GM10248 (cell line): ENCODE measurements at places on chromosomes 2 and 18.

DNA sequence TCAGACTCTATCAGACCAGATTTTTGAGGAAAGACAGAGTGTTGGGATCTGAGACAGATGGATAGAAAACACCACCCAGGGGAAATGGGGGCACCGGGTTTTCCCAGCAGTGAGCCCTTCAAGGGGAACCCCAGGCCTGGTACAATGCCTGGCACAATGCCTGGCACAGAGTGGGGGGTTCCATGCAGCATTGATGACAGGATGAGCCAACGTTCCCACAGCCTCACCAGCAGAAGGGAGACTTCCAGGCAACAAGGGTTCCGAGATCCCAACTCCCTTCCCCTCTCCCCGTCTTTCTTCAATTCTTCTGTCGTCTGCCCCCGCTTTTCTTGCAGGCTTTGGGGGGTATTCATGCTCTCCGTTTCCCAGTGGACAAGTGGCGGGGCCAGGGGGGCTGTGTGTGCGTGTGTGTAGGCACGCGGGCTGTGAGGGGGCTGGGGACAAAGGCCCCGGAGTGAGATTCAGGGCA is 132.1 kb upstream of the HAAO start:
- DNase-seq: no peak

DNA sequence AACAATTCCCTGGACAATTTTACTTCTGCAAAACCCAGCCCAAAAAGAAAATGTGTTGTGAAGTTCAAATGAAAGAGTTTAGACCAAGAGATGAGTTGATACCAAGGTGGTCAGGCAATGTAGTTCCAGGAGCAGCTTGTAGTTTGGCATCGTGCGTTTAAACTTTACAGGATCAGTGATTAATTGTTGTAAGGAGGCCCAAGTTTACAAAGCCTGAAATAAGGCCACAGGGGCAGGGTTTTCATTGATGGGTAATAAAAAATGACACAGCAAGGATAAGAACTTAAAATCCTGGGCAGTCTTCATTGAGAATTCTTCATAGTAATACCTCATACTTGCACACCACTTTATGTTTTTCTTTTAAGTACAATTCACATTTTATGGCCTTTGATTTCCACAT is 463.9 kb upstream of the HNRNPA3 start:
- no peak for DNase-seq

- DNase-seq: no peak
Measured at GRCh38 chr2:78707776-78708386, 317.6 kb upstream of the REG3G start.

- no peak for DNase-seq
Measured at GRCh38 chr18:73901566-73901965, 246.1 kb downstream of the FBXO15 start.

- no peak for DNase-seq
Measured at GRCh38 chr18:80246445-80247392, 595 bp downstream of the PARD6G start.
